ENCODE measurements at places on chromosomes 12 and 14. TPM values are rescaled to one million over a fixed set of nuclear protein-coding genes. Genes with fewer than 3 reads are reported as not detected.

DNA sequence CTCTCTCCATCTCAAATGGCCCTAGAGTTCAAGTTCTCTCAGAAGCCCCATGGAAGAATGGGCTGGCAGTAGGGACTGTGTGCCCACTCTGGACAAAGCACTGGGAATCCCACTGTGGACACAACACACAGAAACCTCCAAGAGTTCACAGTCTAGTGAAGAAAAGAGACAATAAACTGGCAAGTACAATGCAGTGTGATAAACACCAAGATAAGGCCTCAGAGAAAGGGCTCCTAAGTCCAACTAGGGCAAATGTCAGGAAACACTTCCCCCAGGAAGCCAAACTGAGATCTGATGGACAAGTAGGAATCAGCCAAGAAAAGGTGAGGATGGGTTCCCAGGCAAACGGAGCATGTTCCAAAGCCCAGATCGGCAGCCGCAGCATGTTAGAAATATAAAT lies 5.4 kb downstream of the VSIG10 start:
- DNase-seq = no peak

GRCh38 chr12:120539303-120539702 lies 5.1 kb downstream of the RNF10 start:
- DNase-seq = no peak

DNA sequence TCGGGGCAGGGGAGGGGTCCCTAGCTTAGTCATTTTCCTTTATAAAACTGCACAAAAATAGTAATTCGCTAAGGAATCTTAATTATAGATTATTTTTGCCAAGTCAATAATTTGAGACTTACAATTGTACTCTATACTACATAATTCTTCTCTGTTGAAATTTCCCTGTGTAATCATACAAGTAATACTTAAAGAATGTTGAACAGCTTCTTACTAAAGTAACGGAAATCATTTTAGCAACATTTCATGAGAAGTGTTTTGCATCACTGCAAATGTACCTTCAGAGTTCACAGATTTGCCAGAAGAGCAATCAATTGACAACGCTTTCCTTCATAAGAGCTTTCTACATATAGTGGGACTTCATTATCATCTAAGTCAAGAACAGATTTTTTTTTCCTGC lies 7.9 kb upstream of the GNG2 start:
- DNase-seq = no peak

DNA sequence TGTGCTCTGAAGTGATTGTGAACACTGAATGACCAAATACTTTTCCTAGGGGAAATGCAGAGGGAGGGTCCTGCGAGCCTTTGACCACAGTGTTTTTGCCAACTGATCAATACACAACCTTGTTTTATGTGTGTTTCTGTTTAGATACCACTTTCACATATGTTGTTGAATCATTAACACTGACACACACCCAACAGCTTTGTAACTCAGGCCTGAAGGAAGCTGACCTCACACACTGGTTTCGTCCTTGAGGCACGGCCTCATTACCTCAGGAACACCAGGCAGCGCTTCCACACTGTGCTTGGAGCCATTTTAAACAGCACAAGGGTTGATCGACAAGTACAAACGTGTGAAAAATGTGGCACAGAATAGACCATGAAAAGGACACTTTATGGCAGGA lies 60.0 kb downstream of the PPFIBP1 start:
- no peak for DNase-seq

- no peak for DNase-seq
Measured at GRCh38 chr12:97556302-97556779, 93.7 kb downstream of the RMST start.

DNA sequence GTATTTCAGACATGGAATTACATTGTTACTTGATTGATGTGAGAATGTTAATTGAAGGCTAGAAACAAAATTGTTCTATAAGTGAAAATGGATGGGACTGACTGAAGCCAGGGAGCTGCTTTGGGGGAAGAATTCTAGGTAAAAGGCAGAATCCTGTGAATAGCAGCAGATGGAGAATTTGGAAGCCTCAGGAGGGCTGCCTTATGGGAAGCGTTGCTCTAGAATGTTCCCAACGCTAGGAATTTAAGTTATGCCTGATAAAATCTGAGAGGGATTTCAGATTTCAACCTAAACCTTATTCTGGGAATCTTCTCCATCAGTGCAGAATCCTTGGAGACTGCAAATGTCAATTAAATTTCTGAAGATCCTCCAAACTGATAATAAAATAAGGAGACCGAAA lies 858.2 kb upstream of the FLRT2 start:
- DNase-seq = no peak

DNA sequence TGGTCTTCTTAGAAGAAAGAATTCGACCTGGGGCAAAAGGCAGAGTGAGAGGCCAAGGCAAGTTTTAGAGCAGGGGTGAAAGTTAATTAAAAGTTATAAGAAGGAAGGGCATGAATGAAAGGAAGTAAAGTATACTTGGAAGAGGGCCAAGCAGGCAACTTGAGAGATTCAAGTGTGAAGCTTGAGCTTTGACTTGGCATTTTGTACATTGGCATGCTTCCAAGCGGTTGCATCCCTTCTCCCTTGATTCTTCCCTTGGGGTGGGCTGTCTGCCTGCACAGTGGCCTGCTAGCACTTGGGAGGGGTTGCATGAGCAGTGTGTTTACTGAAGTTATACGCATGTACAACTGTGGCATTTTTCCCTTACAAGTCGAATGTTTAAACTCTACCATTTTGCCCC lies 74.8 kb upstream of the MGAT4C start:
- no peak for DNase-seq

DNA sequence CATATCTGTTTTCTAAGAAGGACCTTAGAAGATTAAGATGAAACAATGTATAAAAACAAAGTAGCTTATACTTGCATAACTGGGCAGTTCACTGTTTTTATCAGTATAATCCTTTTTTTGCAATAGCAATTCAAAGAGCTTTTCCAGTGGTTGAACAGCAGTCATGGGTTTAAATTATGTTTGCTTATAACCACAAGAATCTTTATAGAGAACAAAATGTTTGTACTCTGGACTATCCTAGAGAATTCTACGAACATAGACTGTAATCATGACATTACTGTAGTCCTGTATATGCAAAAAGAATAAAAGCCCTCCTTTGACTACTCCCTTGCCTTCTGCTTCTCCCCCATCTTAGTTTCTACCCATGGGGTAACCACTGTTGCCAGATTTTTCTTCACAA lies 5.7 kb downstream of the FAM177A1 start:
- DNase-seq = no peak

DNA sequence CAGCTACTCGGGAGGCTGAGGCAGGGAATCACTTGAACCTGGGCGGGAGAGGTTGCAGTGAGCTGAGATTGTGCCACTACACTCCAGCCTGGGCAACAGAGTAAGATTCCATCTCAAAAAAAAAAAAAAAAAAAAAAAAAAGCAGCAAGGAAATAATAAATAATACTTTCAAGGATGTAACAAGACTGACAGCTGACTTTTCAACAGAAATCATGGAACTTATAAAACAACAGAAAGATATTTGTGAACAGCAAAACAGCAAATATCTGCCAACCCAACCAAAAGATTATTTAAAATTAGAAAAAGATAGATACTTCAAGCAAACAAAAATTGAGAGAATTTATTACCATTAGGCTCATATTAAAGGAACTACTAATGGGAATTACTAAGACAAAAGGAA lies 115.1 kb downstream of the TSHR start:
- no peak for DNase-seq

GRCh38 chr14:85601690-85602089 lies 71.7 kb downstream of the FLRT2 start:
- DNase-seq = no peak

DNA sequence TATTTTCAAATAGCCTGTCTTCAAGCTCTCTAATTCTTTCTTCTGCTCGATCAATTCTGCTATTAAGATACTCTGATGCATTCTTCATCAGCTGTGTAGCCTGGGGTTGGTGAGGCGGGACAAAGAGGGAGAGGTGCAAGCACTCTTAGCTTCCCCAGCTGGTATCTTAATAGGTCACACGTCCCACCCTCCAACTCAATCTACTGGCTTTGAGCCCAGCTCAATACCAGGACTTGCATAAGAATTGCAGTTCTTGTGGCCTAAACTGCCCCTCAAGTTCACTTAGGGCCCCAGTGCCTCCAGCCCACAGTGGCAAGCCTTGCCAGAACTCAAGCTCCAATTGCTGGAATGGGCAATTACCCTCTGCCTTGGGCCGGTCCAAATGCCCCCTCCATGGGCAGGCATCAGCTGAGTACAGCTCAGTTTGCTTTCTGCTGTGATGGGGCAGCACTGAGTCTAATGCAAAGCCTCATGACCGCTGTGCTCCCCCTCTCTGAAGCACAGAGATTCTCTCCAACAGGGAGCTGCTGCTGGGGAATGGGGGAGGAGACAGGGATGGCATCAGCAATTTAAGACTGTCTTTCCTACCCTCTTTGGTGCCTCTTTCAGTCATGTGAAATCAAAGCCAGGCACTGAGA lies 5.6 kb upstream of the SPATA7 start:
- DNase-seq = no peak

DNA sequence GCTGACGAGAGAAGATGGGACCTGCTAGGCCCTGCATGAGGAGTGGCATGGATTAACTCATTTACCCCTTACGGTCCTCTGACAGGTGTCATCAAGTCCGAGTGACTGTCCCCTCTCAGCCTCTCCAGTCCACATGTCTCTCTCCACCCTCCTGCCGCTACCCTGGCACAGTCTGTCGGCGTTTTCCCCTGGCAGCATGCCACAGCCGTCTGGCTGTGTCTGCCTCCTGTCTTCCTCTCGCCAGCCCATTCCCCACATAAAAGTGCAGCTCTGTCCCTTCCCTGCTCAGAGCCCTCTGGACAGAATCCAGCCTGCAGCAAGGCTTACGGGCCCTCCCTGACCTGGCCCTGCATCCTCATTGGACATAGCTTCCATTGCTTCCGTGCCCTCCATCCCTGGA lies 45.6 kb downstream of the UBE3B start:
- no peak for DNase-seq

DNA sequence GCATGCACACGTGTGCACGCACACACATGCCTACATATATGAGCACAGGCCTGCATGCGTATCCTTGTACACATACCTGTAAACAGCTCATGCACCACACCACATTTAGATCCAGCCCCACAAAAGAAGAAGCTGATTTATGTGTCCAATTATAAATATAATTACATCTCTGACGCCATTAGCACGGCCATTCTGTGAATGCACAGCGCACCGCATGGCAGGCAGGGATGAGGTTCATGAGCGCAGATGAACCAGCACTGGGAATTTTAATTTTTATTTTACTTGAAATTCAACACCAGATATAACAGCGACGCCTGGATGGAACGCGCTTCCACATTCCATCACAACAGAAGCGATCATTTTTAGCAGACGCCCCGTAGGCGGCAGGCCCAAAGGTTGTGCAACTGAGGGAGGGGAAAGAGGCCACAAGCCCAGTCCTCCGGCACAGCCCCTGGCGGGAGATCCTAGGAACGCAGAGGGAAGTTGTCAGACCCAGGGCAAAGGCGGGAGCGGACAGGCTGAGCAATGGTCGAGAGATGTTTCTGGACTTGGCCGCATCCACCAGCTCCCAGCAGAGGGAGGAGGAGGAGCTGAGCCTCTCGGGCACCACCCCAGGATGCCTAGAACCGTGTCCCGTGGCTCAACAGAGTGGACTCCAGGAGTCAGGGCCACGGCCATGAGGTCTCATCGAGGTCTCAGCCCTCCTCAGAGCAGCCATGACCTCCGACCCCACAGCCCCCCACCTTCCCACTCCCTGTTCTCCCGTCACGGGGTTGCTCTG lies 37.9 kb upstream of the GALNT9 start:
- no peak for DNase-seq

DNA sequence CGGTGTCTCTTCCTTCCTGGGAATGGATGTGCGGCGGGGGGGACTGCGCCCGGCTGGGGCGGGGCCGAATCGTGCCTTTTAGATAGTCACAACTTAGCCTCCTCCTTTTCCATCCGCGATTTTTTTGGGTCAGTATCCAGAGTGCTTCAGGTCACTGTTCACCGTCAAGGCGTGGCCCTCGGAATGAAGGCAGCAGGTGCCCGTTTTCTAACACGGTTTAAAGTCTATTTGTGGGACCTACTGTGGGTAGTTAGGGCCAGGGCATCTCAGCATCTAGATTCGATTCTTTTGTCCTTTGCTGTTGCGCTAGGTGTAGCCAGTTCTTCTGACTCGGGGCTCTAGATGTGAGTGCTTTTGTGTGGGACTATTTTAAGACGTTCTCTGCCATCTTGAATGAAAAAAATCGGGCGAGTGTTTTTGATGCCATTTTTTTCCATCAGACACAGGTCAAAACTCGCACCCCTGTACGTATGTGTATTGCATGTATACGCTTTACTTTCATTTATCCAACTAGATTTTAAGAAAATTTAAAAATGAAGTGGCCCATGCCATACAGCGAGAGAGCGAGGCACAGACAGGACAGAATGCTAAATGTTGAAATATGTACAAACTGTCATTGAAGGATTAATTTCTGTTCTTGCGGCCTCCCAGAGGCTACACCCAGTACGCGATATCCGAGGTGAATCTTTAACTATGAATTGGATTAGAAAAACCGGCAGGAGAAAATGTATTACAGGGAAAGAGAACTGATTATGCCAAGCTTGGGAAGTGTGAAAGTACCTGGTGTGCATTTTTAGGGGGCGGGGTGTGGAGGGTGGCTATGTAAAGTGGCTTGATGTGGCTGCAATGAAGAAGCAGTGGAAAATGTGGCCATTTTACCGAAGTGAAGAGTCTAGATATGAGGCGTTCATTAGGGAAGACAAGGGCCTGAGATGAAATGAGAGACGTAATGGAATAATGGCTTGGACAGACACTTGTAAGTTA lies 835 bp downstream of the VEZT start:
- no peak for DNase-seq

- no peak for DNase-seq
Measured at GRCh38 chr14:90703841-90704737, 112.1 kb downstream of the TTC7B start.

DNA sequence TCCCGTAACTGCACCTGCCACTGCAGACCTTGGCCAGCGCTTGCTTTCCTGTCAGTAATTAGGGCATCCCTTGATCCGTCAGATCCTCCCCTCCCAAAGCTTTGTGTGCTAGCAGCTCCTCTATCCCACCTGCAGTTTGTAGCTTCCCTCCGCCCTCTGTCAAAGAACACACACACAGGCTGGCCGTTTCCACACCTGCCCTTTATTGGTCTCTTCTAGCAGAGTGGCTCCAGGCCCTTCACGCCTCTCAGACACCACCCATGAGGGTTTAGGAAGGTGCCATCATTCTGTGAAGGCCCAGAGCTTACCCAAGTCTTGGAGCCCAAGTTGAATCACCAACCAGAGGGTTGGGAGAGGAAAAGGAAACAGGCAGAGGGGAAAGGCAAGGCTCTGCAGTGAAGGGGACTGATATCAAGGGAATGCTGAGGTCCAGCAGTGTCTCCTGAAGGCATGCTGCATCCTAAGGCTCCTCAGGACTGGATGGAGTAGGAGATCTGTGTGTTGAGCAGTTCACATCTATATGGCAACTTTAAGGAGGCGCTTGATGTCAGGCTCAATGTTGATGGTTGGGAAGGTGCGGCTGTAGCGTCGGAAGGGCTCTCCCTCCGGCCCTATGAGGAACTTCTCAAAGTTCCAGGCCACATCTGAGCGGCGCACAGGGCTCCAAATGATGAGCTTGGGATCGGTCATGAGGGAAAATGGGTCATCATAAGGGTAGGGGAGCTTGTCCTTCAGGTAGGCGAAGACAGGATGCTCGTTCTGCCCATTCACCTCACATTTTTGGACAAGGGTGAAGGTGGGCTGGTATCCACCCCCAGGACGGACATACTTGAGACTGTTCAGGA lies 3.4 kb downstream of the GPX2 start:
- DNase-seq = no peak

The CELA1 gene
- polyA plus RNA-seq = 0.79 TPM

The ACOT6 gene
- polyA plus RNA-seq = not detected

The TAMALIN gene
- polyA plus RNA-seq = 7.2 TPM

The TTC8 gene
- 70.7 TPM for polyA plus RNA-seq

The KLRK1 gene
- polyA plus RNA-seq = not detected

The MMP17 gene
- 13.2 TPM for polyA plus RNA-seq

The MANSC1 gene
- 4.2 TPM for polyA plus RNA-seq

The CCDC197 gene
- polyA plus RNA-seq = not detected
